Stimulated activated CD8-positive, alpha-beta memory T cell treated with anti-CD3 and anti-CD28 coated beads, Interleukin-7, amount 100 ng/mL, for 4 hours (primary cell): ENCODE measurements at places on chromosomes 7 and 10.

DNA sequence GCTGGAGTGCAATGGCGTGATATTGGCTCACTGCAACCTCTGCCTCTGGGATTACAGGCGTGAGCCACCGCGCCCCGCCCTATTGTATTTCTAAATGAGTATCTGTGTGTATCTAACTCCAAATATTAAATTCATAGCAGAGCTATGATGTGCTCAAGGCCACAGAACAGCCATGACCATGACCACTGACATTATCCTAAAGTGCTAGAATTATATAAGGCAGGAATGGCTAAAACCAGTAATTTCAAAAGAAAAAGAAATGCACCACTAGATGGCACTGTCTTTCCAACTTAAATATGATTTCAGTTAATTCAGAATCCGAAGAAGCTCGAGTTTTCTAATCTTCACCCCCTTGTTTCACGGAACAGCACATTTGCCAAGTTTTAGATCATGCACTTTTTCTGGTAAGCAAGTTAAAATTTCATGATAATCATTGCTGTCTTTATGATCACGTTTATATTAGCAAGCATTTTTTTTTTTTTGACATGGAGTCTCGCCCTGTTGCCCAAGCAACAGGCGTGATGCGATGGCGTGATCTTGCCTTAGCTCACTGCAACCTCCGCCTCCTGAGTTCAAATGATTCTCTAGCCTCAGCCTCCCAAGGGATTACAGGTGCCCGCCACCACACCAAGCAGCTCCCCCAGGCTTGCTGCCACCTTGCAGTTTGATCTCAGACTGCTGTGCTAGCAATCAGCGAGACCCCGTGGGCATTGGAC is 65.3 kb downstream of the OR13A1 start:
- DNase-seq, result no peak

DNA sequence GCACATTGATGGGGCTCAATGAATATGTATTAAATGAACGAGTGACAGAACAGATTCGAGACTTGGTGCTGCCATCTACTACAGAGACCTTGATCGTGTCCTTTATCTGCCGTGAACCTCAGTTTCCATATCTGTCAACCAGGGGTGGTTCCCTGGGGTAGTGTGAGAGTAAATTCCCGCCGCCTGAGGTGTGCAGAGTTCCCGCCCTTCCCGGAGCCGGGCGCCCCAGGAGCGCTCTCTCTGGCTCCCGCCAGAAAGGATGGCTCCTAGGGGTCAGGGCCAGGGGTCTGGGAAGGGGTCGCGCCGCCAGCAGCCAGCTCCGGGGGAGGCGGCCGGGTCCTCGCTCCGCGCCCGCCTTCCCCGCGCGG is 333 bp upstream of the PLCE1 start:
- DNase-seq, result no peak

DNA sequence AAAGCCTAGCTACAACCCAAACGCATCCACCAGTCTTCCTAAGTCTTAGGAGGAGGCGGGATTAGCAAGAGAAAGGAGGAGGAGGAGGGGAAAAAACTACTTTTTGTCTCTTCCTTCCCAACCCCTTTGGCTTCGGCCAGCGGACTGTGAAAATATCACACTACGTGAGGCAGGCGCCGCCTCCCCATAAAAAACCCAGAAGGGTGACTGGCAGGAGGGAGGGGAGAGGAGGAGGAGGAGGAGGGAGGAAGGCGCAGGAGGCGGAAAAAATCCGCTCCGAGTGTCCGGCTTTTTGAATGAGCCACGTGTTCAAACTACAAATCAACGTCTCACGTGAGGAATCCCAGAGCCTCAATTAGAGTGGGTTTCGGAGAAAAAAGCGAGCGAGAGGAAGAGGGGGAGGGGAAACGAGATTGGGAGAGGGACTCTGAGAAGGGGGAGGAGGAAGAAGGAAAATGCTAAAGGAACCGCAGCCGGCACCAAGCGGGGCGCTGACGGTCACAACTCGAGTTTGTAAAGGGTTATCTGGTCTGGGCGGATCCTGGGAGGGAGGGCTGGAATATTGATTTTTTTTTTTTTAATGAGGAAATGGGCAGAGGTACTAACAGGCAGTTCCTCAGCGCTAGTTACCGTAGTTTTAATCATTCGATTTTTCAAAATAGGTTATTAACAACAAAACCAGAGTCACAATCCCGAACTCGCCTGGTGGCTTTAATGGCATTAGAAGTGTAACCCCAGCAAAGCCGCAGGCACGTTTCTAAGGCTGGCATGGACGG is at the start of gene IGF2BP3:
IGF2BP3 (minus strand) TSS at position 162 of the 776 bp plus-strand sequence. CDS start 381 bp downstream, outside the sequence.
- DNase-seq, result no peak

DNA sequence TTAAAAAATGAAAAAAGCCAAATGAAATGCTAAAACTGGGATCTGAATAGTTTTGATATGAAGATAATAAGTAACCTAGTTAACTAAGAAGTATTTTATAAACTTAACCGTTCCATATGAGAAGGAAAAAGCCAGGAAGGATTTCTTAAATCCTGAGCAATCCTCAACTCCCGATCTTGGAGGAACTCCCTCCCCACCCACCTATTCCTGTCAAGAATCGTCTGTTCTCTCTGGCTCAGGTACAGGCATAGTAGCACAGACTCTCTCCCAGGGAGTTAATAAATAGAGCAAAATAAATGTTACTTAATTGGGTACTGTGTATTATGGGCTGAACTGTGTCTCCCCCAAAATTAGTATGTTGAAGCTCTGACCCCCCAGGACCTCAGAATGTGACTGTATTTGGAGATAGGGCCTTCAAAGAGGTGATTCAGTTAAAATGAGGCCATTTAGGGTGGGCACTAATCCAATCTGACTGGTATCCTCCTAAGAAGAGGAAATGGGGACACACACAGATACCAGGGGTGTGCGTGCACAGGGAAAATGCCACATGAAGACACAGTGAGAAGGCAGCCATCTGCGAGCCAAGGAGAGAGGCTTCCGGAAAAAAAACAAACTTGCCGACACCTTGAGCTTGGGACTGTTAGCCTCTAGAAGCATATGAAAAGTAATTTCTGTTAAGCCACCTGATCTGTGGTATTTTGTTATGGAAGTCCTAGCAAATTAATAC is 28.7 kb downstream of the PUS7 start:
- no peak for DNase-seq

DNA sequence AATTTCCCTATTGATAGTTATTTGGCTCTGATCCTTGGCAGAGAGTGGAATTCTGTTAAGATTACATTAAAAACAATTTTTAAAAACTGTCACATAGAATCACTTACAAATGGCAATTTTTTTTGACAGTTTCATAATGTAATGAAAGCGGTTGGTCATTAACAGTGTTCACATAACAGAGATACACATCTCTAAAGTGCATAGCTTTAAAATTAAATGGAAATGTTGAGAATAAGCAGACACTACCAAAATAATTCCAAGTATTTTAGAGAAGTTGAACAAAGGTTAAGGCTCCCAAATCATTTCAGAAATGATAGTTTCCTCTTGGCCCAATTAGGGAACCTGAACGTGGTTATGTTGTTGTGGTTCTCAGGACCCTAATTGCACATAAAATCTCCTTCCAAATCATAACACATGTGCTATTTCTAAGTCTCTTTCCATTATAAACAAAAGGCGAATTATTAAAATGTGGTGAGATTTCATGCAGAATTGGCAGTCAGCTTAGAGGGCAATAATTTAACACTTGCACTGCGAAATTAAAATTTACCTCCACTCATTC is 528.9 kb upstream of the FZD8 start:
- no peak for DNase-seq

DNA sequence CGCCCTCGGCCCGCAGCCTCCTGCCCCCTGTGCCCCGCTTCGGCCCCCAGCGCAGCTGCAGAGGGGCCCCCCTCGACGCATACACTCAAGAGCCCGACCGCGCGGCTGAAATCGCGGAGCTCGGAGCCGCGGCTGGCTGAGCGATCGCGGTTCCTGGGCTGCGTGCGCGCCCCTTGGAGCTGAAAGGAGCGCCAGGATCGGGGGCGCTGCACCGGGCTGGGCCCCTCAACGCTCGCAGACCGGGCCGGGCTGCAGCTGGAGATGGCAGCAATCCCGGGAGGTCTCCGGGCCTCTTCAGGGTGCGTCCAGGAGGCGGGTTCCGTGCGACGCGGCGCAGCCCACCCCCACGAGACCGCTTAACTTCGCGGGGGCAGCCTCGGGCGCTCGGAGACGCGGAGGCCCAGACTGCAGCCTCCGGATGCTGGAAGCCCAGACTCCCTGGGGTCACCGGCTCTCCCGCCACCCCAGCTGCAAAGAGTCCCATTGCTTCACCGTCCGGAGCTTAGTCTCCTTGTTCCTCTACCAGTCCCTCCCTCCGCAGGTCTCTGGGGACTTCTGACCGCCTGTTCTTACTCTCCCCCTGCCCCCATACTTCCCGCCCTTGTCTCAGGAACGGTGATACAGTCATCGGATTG is 73.0 kb upstream of the LRRC4 start:
- no peak for DNase-seq

- no peak for DNase-seq
These were observed at the start of gene NPC1L1 for GRCh38 chr7:44541028-44541869. TSS of gene NPC1L1 (minus strand) at chr7:44541330. CDS start at chr7:44541259, 71 bp downstream.

GRCh38 chr7:28678431-28678965 is 266.2 kb downstream of the CREB5 start:
- no peak for DNase-seq

GRCh38 chr7:25860275-25861163 is 291.5 kb upstream of the NFE2L3 start:
- DNase-seq, result no peak

- DNase-seq, result no peak
These were observed 289.2 kb downstream of the TCERG1L start for GRCh38 chr10:131022369-131022768.

- no peak for DNase-seq
These were observed 21.0 kb upstream of the ABI1 start for GRCh38 chr10:26881600-26882331.

- DNase-seq, result no peak
These were observed 276.2 kb downstream of the MDFIC start for GRCh38 chr7:115198143-115198542.

DNA sequence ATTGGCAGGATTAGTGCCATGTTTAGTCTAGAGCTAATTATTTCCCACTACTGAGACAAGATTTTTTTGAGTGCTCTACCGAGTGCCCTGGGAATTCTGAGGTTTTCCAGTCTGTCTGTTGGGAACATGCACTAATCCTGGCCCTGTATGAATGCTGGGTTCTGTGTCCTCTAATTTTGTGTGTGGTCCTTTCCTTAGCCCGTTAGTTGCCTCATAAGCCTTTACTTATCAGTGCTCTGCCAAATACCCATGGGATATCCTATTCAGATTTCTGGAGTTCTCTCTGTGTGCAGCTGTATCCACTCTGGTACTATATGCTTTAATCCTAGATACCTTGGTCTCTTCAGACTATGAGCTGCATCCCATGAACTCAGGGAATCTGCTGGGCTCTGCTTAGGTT is 13.1 kb downstream of the CSGALNACT2 start:
- DNase-seq, result no peak

DNA sequence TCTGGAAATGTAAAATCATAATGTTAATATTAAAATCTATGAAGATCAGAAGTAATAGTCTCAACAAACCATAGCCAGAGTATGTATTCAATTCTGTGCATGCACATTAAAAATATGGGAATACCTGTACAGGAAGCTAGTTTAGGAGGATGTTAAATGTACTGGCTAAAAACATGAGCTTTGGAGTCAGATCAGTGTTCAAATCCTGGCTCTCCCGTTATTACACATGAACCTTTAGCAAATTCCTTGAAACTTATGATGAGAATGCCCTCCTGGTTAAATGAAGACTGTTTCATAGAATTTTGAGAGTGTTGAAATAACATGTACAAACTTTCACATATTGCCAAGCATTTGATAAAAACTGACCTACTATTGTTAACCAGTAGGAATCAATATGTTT is 4.6 kb downstream of the ARL4A start:
- no peak for DNase-seq

DNA sequence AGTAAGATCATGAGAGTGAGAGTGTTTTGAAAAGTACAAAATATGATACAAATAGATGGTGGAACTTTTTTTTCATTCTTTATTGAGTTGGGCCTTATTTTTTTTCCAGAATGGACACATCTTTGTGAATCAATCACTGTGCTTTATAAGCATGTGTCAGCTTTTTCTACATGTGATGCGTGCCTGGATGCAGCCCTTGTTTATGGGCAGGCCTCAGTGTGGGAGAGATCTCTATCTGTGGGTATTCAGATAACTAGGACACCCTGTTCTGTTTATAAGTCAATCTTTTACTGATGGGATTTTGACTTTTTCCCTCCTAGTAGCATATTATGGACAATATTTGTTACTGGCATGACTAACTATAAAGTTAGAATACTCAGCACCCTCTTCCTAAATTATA is 42.9 kb upstream of the IKZF1 start:
- DNase-seq, result no peak

DNA sequence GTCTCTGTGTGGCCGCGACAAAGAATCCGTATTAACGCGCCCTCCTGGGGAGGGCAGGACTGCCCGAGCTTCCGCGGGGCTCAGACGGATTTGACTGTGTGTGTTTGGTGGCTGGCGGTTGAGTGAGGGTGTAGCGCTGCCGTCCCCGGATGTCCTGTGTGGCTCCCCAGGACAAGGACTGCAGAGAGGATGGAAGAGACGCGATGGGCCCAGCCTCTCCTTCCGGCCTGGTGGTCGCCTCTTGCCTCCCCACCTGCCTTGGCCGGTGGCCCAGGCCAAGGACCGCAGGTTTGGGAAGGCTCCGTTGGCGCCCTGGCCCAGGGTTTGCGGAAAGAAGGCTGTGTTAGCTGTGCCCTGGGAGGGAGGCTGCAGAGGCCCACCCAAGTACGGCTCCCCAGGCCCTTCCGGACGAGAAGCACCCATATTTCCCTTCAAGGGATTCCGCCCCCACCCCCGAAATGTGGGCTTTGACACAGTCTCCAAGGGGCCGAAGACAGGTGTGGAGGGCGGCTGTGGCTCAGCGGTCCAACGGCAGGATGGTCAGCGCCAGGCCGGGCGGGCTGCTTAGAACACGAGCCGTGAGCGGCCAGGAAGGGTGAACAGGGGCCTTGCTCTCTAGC is 2.3 kb downstream of the UNCX start:
- no peak for DNase-seq

GRCh38 chr7:26399736-26400135 is 108.1 kb downstream of the SNX10 start:
- DNase-seq, result no peak

GRCh38 chr10:125281091-125281490 is 120.7 kb upstream of the CTBP2 start:
- no peak for DNase-seq

DNA sequence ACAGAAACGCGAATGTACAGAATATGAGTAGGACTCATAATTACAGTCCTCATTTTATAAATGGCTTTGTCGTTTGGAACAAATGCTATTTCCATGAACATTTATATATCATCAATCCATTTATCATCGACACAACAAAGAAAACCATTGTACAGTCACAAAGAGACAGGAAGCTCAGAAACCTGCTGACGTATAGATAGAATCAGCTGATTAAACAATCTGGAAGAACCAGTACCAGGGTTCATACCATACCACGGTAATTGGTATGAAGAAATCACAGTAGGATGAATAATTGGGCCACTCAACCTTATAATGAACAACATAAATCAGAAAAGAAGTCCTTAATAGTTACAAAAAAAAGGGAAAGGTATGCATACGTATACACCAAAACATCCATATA is 295.0 kb downstream of the PARD3 start:
- no peak for DNase-seq
